Uterus (tissue), 4 donors: ENCODE measurements at places on chromosomes 7 and 10. TPM values are rescaled to one million over a fixed set of nuclear protein-coding genes. Genes with fewer than 3 reads are reported as not detected.

DNA sequence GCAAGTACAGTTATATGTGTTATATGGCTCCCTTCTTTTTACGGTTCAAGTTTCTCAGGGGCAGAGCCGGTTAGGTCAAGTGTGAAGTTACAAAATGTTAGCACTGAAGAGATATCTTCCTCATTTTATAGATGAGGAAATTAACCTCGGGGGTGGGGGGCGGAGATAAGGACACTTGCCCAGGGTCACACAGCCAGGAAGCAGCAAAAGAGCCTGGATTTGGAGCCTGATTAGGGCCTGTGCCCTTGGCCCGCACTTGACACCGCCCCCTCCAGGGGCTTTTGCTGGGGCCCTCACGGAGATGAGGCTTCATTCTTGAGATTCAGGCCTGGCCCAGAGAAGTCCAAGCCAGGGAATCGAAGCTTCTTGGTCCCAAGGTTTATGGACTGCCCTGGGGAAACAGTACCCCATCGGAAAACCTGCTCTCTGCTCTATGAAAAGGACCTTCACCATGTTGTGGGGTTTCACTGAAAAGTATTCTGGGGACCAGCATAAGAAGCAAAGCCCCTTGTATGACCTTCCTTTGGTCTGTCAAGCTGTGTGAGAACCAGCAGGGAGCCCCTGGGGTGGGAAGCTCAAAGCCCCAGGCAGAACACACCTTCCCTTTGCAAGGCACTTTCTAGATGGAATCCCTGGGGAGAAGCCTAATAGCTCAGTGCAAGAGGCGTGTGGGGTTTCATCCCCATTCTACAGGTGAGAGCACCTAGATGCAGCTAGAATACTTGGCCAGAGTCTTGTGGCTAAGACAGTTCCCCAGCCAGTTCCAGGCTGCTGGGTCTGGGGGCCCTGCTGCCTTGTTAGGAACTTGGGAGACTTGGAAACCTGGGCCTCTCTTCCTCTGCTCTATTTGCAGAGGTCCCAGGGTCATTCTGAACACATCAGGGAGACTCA, 21.9 kb downstream of the UNC5B start:
- no peak for DNase-seq

DNA sequence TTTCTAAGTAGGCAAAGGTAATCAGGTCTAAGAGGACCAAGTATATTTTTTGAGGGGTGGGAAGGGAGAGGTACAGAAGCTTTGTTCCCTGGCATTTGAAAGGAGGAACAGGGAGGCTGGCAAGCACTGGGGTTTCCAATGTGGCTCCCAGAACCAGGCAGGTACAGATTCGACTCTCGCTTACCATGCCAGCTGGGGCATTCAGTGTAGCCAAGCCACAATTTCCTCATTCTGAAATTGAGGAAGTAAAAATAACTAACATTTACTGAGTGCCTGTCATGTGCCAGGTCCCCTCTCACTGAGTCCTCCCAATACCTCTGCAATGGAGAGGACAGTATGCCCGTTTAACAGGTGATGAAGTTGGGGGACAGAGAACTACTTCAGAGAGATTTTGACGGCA, 45.9 kb upstream of the BET1 start:
- DNase-seq, result no peak

DNA sequence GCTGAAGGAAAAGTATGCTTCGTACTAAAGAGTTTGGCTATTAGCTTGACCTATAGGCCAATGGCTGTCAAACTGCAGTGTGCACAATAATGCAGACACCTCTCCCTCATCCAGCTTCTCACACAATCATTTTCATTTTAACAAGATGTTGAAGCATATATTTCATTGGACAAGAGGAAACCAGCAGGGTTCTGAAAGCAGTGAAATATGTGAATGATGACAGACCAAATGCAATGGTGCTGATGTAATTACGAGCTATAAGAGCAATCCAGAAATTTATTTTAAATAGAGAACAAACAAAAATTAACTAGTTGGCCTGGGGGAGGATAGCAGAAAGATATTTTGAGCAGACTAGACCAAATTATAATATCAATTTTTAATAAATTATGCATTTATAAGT, 331.5 kb upstream of the AKR1E2 start:
- no peak for DNase-seq

DNA sequence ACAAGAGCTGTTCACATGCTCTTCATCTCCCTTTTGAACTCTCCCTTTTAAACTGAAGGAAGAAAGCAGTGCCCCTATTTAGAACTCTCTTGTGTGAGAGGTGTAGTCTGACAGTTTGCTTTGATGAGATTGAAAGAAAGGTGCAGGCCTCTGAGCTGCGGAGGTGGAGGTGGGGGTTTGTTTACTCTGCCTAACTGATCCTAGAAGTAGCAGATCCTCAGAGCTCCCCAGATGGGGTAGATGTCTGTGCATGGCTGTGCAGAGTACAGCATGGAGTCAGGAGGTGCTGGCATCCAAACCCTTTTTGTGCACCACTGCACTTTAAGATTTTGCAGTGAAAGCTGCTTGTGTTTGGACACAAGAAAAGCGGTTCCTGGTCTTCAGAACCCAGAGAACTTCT, 58.3 kb downstream of the MINDY4 start:
- DNase-seq, result no peak

DNA sequence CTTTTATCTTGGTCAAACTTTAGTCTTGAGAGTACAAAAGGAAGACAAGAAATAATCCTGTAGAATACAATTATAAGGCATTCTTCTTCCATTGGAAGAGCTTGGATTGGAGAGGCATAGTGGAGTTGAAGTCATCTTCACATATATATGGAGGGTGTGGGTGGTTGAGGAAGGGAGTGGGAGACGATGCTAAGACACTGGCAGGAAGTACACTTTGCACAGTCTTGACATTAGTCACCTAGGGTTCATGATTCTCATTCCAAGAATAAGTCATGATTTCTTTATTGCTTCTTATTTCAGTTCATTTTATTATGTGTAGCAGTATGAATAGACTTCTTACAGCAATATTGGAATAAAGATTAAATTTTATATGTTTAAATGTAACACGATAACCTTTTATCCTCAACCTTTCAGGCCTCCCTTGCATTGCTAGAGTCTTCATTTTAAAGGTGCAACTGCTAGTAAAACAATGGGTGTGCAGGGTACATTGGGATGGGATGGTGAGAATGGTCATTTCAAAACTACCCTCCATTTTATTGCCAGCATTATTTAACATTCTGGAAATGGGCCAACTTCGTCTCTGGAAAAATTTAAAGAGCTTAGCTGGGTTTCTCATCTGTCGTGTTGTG, 12.3 kb upstream of the SLC26A3 start:
- DNase-seq, result no peak

- DNase-seq, result no peak
Observed at GRCh38 chr10:117755659-117756014, 213.1 kb downstream of the EMX2 start.

- DNase-seq, result no peak
Observed at GRCh38 chr10:22779331-22780019, 65.1 kb upstream of the PIP4K2A start.

DNA sequence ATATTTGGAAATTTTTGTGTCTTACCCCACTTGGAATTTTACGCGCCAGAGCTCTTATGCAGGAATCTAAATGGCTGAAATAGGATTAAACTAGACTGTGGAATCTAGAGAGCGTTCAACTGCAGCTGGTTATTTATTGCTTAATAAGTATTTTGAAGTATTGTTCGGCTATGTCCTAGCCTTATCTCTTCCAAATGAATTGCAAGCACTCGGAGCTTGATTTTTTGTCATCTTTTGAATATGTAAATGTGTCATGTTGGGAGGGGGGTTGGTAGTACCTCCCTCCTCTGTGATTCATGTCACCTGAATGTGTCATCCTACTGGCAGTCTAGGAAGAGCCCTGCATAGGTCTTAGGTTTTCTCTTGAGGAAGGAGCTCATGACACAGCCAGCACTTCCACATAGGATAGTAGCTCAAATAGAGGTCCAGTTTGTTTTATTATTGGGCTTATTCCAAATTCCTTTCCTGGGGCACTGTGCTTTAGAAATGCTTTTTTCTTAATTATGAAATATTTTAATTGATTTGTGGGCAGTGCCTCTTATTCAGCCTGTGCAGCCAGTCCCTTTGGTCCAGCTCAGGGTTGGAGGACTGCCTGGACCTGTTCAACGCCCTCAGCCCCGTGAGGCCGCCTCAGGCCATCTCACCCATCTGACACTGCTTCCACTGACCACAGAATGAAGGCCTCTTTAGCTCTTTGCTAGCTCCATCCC, 22.5 kb upstream of the TRIL start:
- DNase-seq, result no peak

DNA sequence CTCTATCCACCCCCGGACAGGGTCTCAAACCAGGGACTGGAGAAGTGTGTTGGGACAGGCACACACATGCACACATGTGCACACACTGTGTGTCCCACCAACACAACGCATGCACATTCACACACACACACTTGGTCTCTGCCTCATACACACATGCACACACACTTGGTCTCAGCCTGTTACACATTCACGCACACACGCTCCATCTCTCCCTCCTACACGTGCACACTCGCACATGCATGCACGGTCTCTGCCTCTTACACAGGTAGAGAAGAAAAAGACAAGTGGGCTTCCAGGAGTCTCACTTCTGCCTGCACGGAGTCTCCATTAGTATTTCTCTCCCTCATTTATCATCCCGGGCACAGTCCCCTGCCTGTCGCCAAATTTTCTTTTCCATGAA, 171.2 kb downstream of the EBF3 start:
- DNase-seq, result no peak

DNA sequence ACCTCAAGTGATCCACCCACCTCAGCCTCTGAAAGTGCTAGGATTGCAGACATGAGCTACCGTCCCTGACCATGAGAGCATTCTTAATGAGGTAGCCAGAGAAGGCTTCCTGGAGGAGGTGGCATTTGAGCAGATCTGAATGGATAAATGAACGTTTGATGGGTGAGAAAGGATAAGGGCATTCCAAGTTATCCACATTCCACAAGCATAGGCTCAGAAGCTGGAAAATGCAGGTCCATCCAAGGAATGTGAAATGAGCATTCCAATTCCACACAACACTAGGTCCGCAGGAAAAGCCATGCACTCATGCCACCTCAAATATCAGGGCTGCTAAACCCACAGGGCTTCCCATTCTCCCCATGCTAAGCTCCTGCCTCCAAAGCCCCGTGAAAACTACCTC, 17.0 kb downstream of the TMEM130 start:
- DNase-seq, result no peak

GRCh38 chr7:78770422-78771410, 682.8 kb downstream of the MAGI2 start:
- no peak for DNase-seq

- no peak for DNase-seq
Observed at GRCh38 chr10:63423494-63423893, 42.3 kb downstream of the JMJD1C start.

GRCh38 chr7:140594131-140594691, 46.4 kb downstream of the DENND2A start:
- DNase-seq, result no peak

DNA sequence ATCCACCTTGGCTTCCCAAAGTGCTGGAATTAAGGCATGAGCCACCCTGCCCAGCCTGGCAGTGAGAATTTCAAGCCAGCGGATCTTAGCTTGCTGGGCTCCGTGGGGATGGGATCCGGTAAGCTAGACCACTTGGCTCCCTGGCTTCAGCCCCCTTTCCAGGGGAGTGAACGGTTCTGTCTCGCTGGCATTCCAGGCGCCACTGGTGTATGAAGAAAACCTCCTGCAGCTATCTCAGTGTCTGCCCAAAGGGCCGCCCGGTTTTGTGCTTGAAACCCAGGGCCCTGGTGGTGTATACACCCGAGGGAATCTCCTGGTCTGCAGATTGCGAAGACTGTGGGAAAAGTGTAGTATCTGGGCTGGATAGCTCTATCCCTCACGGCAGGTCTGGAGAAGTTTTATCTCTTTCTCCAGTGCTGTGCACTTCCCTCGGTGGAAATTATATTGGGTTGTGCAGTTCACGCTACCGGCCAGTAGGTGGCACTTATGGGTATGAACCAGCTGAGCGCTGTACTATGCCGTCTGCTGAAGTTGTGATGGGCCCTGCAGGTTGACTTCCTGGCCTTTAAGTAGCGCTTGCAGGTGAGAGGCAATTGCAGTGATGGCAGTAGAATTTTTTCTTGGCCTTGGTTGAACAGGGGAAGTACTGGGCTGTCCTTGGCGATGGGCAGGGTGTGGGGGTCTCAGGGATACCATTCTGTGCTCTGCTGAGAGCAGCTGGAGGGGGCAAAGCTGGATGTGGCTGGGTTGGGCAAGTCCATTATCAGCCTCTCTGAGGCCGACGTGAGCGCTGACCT, 138.0 kb upstream of the MTPN start:
- DNase-seq, result peak; percentile 19

DNA sequence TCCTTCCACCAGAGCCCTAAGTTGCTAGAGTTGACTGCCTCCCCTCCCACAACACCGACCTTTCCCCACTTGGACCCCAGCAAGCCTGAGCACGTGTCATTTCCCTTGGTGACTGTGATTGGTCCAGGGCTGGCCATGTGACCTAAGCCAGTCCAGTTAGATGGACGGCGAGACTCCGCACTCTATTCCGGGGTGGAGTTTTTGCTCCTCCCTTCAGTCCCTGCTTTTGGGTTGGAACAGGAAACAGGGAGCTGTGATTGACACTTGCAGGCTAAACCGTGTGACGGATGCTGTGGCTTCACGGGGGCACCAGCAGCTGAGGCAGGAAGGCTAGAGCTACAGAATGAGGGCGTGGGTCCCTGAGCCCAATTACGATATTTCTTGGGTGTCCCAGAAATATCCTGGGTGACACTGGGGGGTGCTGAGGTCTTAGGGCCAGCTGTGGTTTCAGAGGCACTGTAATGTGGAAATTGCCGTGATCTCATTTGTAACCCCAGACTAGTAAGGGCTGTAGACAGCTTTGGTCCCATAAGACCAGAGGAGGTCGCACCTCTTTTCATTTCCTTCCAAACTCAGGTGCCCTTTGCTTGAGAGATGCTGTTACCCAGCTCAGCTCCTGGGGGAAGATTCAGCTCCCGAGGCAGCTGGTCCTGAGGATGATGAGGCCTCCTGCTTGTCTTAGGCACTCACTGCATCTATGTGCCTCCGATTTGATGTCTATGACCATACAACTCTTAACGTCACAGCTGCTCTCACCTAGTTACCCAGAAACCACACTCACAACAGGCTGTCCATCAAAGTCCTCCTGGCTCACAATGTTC, 102.7 kb upstream of the NPTX2 start:
- no peak for DNase-seq

GRCh38 chr10:99804471-99804870, 22.0 kb downstream of the ABCC2 start:
- DNase-seq, result no peak

- DNase-seq, result no peak
Observed at GRCh38 chr10:122475591-122476332, 14.4 kb downstream of the HTRA1 start.

- DNase-seq, result no peak
Observed at GRCh38 chr10:13670311-13670710, 83.5 kb downstream of the PRPF18 start.

WNT16 gene
- total RNA-seq, result not detected

ZMIZ2 gene
- 19.1 TPM for total RNA-seq

NUTM2E gene
- 0.48 TPM for total RNA-seq

ZNF425 gene
- 8.8 TPM for total RNA-seq

PRTFDC1 gene
- total RNA-seq, result 1.3 TPM

BTBD16 gene
- 0.46 TPM for total RNA-seq

C10orf62 gene
- not detected for total RNA-seq

MRC1 gene
- total RNA-seq, result 51.8 TPM

LBX1 gene
- not detected for total RNA-seq
